ENCODE measurements at places on chromosomes 6 and 20. TPM values are rescaled to one million over a fixed set of nuclear protein-coding genes. Genes with fewer than 3 reads are reported as not detected.

Gene TINAG
- total RNA-seq: not detected

DNA sequence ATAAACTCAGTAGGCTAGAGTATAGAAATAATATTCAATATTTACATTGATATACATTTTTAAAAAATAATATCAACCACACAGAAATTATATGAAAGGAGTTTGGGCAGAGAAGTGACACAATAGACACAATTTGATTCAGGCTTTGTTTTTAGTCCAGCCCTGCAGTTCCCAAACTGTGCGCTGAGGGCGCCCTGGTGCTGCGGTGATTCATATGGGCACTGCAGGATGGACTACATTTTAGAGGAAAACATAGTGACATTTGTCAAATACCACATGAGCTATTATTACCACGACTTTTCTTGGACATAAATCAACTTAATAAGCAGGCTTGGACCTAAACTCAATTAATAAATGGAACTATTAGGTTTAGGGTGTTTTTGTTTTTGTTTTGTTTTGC is 364.3 kb upstream of the ID4 start:
- peak; percentile 49 for DNase-seq

DNA sequence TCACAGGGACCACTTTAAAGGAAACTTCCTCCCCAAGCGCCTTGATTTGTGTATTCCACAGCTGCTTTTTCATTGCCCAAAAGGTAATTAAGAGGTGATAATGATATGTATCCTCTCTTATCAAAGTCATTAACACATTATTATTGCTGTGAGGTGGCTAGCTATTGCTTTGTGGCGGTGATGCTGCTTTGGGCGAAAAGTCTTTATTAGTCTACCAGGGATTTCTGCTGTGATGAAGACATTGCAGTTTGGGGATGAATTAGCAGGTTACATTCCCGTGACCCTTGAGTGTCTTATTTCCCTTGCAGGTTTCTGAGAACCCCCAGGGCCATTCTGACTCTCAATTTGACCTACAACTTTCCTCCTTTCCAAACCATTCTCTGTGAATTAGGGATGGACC is 143.4 kb upstream of the SOX4 start:
- no peak for DNase-seq

Gene RPS6KA2
- total RNA-seq: 5.1 TPM

DNA sequence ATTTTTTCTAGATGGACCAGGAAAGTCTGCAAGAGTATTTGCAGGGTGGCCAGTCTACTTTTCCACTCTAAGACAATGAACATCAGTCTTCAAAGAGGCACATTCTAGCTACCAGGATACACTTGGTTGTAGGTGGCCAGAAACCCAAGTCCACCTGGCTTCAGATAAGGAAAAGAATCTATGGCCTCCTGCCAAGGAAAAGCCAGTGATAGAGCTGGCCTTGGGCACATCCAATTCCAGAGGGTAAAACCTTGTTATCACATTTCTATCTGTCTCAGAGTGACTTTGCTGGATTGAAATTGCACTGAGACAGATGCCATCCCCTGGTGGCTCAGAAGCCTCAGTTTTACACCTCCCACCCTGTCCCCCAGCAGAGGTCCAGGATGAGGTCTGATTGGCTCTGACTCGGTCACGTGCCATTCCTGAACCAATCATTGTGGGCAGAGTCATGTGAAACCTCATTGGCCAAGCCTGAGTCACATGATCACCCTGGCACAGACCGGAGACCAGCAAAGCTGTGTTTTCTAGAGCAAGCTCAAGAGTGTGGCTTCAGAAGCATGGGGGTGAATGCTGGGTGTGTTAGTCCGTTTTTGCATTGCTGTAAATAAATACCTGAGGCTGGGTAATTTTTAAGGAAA is 497.4 kb upstream of the SULF2 start:
- DNase-seq: no peak

Gene BPIFB6
- total RNA-seq: not detected

DNA sequence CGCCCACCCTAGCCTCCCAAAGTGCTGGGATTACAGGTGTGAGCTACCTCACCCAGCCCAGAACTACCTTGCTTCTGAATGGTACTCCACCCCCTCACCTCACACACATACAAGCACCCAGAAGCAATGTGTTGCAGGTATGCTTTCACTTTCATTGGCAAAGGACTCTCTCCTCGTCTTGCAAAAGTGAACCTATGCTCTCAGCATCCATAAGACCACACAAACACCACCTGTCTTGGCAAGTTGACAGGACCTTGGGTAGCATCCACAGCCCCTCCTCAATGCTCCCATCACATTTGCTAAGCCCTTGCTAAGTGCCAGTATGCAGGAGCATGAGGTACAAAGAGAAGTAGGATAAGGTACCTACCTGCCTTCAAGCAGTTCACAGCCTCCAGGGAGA is 3.7 kb downstream of the KIF13A start:
- DNase-seq: no peak

GRCh38 chr20:9508240-9508661 is 6.1 kb upstream of the LAMP5 start:
- DNase-seq: no peak

- peak; percentile 66 for DNase-seq
Observed at GRCh38 chr20:62808211-62808865, 3.7 kb downstream of the OGFR start.

Data from PC-3 (cell line).